Caki2 (cell line): ENCODE measurements at places on chromosomes 6 and 20. TPM values are rescaled to one million over a fixed set of nuclear protein-coding genes. Genes with fewer than 3 reads are reported as not detected.

The LAMA2 gene
- total RNA-seq = 0.41 and 0.46 TPM in 2 replicates

DNA sequence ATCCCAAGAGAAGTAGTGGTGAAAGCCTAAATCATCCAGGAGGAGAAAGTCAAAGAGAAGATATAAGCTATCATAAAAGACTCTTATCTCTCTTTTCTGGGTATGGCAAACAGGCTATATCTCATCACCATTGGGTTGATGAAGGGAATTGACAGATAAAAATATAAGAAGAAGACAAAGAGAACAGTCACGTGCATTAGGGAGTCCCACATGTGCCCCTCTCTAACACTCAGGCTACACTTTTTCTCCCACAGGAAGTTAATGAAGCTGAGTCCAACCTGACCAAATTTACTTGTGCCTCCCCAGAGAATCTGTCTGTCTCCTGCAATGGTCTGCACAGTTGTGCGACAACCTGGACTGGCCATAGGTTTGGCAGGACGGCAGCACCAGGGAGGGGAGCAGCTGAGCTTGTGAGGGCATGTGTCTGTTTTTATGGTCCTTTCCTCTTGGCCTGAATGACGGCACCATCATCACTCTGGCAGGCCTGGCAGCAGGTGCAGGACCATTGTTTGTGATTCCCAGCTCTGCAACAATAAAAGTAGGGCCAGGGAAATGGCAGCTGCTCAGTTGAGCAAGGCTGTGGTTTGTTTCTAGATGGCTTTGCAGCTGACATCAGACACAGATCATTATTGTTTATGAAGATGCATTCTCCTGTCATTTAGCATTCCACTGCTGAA is 144.5 kb upstream of the MCHR2 start:
- DNase-seq = no peak

The SLC25A27 gene
- total RNA-seq = 4.6 and 7.6 TPM in 2 replicates

The GTSF1L gene
- total RNA-seq = not detected in 2 replicates

DNA sequence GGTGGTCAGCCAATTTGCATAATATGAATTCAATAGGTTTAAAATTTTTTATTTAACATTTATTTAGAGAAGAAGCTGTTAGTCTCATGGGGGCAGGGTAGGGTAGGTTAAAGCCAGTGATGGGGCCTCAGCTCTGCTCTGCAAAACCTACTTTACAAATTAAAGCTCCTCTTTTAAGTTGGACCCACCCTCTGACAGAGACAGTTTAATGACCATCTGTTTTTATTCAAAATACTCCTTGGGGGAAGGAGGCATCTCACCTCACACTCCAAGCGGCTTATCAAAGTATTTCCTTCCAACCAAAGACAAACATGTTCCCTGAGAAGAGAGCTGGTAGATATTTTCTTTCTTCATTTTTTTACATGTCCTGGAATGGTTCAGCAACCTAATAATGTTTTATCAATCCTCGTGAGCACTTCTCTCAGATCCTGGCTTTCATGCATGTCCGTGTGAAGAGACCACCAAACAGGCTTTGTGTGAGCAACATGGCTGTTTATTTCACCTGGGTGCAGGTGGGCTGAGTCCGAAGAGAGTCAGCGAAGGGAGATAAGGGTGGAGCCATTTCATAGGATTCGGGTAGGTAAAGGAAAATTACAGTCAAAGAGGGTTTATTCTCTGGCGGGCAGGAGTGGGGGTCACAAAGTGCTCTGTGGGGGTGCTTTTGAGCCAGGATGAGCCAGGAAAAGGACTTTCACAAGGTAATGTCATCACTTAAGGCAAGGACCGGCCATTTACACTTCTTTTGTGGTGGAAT is 184.7 kb downstream of the GJA1 start:
- DNase-seq = no peak

GRCh38 chr6:16925461-16925860 is 164.2 kb upstream of the ATXN1 start:
- DNase-seq = no peak

The PRIM2 gene
- 78.5 and 81.3 TPM in 2 replicates for total RNA-seq

DNA sequence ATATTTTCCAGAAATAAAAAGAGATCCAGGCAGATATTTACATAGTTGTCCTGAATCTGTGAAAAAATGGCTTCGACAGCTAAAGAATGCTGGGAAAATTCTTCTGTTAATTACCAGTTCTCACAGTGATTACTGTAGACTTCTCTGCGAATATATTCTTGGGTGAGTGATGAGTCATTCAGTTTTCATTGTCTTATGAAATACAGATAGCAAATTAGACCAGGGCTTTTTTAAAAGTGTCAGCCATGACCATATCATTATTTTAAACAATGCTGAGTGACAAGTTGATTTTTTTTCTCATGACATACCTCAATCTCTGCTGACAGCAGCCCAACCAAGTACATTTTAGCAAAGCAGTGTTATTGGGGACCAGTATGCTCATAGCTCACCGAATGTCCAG is 32.8 kb downstream of the TSPYL4 start:
- DNase-seq = no peak
